ENCODE measurements at places on chromosomes 12 and 14.

- DNase-seq, result no peak
Measured at GRCh38 chr14:31300296-31300695, 92.7 kb upstream of the HECTD1 start.

GRCh38 chr14:61661471-61662400 lies 33.6 kb upstream of the HIF1A start:
- DNase-seq, result no peak

GRCh38 chr12:21350975-21351374 lies 16.3 kb upstream of the SLCO1A2 start:
- DNase-seq, result no peak

- no peak for DNase-seq
Measured at GRCh38 chr12:9668161-9669018, 1.1 kb upstream of the CLEC2D start.

- DNase-seq, result no peak
Measured at GRCh38 chr14:70881549-70882177, 25.6 kb upstream of the PCNX1 start.

- DNase-seq, result no peak
Measured at GRCh38 chr12:105588106-105588505, 257.6 kb downstream of the C12orf75 start.

- no peak for DNase-seq
Measured at GRCh38 chr14:97218691-97219430, 421.7 kb downstream of the VRK1 start.

DNA sequence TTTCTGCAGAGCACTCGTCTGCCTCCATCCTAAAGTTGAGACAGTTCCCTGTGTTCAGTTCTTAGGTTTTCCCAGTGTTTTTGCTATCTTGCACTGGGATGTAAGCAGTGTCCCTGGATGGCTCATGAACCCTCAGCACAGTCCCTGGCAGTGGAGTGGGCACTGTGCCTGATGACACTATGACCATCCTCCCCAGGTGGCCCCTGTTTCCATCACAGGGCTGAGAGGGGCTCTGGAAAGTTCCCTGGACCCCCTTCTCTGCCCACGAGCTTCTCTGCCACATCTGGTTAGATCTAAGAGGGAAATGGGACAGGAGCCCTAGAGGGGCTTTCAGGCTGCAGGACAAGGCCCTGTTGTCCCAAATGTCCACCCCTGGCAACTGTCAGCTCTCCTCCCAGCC lies 249.8 kb upstream of the SFSWAP start:
- DNase-seq, result no peak

DNA sequence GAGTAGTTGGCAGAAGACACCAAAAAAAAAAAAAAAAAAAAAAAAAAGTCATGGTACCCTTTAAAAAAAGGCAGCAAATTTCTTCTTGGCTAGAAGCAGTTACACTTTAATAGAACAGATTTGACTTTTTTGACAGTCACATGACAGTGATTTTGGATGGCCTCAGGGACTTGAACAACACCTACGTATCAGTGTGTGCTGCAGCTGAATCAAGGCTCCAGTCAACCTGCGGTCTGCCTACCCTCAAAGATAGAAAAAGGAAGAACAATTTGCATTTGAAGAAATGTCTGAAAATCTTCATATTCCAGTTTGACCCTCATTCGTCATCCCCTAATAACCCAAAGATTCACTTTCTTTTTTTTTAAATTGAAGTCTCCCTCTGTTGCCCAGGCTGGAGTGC lies 53.9 kb downstream of the MDM2 start:
- DNase-seq, result no peak

GRCh38 chr14:58882577-58883018 lies 244.8 kb downstream of the DACT1 start:
- peak; percentile 90 for DNase-seq

- DNase-seq, result no peak
Measured at GRCh38 chr12:122934722-122935121, 31.5 kb downstream of the ABCB9 start.

DNA sequence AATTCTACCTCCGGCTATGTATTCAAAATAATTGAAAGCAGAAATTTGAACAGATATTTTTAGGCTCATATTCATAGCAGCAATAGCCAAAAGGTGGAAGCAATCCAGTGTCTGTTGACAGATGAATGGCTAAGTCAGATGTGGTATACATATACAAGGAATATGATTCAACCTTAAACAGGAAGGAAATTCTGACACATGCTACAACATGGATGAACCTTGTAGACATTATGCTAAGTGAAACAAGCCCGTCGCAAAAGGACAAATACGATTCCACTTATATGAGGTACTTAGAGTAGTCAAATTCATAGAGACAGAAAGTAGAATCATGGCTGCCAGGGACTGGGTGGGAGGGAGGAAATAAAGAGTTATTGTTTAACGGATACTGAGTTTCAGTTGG lies 331.6 kb downstream of the PCNX1 start:
- DNase-seq, result no peak

- no peak for DNase-seq
Measured at GRCh38 chr14:47220096-47220495, 455.3 kb downstream of the MDGA2 start.

DNA sequence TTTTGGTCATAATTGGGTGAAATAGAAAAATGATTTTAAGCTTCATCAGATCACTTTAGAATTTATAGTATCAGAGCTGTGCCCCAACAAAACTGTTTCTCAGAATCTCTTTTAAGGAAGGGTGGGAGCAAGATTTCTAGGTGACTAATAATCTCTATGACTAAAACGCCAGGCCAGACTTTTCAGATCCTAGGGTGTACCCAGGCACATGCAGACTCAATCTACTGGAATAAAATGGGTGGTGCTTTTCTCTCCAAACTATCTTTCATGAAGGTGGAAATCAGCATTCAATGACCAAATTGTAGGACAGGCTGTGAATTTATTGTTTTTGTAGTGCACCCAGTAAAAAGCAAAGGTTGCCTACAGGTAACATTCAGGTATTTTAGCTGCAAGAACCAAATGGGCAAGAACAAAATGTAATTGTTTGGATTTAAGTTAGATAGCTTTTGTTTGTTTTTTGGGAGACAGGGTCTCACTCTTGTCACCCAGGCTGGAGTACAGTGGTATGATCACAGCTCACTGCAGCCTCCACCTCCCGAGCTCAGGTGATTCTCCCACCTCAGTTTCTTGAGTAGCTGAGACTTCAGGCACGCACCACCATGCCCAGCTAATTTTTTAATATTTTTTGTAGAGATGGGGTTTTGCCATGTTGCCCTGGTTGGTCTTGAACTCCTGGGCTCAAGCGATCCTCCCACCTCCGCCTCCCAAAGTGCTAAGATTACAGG lies 49.5 kb downstream of the PPP2R5C start:
- no peak for DNase-seq

GRCh38 chr14:60622210-60622916 lies 26.9 kb downstream of the SIX1 start:
- DNase-seq, result no peak

DNA sequence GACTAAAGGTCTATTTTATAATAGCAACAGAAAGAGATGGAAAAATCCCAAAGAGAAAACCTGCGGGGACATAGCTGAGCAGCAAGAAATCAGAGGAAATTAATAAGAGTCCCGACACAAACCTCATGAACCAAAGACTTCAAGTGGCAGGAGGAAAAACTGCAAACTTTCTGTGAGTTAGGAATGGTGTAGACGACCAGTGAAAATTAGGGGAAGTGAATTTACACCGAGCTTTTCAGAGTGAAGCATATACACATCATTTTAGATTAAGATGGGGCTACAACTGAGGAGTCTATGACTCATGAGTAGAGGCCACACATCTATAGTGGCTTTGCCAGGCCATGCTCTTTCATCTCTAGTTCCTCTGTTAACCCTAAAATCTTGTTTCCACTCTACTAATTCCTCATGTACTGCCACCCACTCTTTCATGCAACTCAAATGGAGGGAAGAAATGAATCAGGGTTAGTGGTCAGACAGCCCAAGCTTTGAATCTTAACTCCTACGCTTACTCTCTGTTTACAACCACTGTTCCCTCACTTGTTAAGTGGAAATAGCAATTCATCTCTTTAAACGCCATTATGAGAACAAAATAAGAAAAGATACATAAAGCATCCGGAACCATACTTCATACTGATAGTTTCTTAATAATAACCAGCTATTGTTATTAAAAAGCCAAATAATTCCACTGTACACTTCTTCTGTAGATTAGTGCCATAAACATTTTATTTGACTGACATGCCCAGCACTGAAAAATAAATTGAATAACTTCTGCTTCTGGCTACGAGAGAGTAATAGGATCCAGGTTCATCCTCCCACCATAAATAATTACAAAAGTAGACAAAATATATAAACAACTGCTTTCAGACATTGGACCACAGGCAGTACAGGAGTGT lies 219.3 kb downstream of the RMST start:
- no peak for DNase-seq

GRCh38 chr12:67222302-67222701 lies 46.9 kb upstream of the CAND1 start:
- DNase-seq, result no peak

- DNase-seq, result no peak
Measured at GRCh38 chr14:68599896-68600610, 192.8 kb downstream of the ZFP36L1 start.

- DNase-seq, result no peak
Measured at GRCh38 chr14:56183631-56184157, 65.5 kb downstream of the PELI2 start.

- no peak for DNase-seq
Measured at GRCh38 chr14:65079201-65079600, 23.1 kb downstream of the MAX start.

DNA sequence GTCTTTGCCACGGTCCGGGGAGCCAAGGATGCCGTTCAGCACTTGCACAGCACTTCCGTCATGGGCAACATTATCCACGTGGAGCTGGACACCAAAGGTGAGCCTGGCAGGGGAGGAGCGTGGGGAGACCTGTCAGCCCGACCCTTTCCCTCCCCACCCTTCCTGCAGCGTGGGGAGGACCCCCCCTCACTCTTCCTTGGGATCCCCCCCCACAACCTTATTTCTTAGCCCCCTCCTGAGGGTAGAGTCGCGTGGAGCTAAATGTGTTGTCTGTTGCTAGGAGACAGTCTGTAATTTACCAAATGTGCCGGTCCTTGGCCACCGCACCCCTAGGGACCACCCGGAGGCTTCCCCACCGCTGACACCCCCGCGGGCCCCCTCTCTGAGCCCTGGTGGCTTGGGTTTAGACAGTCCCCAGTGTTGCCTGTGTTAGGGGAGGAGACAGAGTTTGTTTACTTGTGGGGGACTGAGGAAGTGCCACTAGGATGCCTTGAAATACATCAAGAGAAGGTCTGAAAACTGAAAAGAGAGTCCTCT lies 2.3 kb downstream of the SETD1B start:
- DNase-seq, result no peak

- no peak for DNase-seq
Measured at GRCh38 chr12:7061138-7061537, 620 bp downstream of the C1S start.

GRCh38 chr12:43312991-43313505 lies 239.0 kb downstream of the ADAMTS20 start:
- DNase-seq, result no peak

- no peak for DNase-seq
Measured at GRCh38 chr12:115049614-115050013, 365.6 kb upstream of the TBX3 start.

GRCh38 chr12:90152897-90153624 lies 444.4 kb upstream of the ATP2B1 start:
- no peak for DNase-seq

GRCh38 chr12:65948320-65949008 lies 124.2 kb downstream of the HMGA2 start:
- DNase-seq, result no peak

- no peak for DNase-seq
Measured at GRCh38 chr12:105761075-105761474, 377.7 kb downstream of the NUAK1 start.

DNA sequence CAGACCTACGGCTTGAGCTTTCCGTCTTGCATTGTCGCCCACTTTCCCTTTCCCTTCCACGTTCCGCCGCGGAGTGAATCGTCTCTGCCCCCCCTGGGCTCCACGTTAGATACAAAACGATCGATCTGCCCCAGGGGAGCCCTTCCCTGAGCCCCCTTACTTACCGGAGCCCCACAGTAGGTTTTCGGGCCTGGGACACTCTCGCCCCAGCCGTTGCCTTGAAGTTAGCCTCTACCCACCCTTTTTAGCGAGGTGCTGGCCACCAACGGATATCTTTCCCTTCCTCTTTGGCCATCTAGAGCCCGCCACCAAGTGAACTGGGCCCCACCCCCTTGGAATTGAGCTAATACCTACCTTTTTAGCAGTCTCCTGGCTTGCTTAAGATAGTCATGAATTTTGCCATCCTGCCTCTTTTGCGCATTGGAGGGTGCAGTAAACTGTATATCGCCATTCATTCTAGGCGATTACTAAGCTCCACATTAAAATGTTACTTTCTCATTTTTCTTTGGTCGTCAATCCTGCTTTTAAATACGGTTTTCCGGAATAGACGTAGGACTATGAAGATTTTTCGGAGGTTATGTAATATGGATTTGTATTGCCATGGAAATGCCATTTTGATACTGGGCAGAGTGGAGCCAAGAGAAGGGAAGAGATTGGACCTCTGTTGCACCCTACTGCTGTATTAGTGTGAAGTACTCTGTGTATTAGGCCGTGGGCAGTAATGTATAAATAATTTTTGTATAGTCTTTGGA lies 764 bp downstream of the RBM25 start:
- DNase-seq, result no peak

GRCh38 chr14:72810201-72810600 lies 83.7 kb downstream of the DPF3 start:
- DNase-seq, result no peak

DNA sequence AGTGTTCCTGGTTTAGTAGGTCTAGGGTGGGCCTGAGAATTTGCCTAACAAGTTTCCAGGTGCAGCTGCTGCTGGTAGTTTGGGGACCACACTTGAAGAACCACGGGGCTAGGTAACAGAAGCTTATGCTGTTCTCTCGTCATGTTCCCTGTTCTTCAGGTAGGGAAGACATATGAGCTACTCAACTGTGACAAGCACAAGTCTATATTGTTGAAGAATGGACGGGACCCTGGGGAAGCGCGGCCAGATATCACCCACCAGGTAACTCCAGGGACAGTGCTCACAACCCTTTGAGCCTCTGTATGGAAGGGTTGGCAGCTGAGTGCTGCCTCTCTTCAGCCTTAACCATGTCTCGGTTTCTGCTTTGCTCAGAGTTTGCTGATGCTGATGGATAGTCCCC lies 3.5 kb downstream of the EMG1 start:
- DNase-seq, result no peak

DNA sequence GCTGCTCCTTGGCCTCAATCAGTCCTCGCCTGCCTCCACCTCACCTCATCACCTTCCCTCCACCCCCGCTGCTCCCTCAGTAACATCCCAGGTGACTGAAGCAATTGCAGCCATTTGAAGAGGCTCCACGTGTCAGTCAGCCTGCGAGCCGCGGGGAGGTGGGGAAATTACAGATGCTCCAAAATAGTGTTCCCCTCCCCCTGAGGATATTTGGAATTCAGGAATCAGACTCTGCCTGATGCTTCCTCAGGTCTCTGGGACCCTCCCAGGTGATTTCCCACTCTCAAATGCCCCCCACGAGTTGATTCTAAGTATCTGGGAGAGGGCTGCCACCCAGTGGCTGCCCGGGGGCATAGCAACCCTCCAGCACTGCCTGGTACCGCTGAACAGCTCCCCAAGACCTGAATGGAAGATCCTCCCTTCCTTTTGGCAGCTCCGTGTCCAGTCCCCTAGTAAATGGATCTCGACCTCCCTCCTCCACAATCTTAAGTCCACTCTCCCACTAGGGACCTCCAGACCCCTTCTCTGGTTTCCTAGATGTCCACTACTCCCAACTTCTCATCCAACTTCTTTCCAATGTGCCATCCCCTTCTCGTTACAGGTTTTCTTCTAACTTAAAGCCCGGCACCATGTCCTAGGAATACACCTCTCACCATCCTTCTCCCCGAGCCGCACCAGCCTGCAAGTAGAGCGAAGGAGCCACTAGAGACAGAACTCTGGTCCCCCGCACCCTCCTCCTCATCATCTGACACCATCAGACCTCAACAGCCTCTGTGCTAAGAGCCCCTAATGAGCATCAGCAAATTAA lies 1.4 kb upstream of the ASIC1 start:
- no peak for DNase-seq
